ENCODE measurements at places on chromosomes 16 and 17.

DNA sequence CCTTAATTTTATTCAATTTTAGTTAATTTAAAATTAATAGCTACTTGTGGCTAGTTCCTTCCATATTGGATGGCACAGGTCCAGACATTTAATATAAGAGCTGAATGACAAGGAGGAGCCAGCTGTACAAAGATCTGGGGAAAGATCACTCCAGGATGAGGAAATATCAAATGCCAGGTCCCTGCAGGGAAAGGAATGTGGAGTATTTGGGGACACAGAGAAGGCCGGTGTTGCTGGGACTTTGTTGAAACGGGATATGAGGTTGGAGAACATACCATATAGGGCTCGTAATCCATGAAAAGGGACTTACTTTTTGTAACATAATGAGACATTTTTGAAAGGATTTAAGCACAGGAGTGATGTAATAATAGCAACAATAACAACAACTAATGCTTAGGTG is 426.8 kb downstream of the HS3ST4 start:
- DNase-seq: no peak

DNA sequence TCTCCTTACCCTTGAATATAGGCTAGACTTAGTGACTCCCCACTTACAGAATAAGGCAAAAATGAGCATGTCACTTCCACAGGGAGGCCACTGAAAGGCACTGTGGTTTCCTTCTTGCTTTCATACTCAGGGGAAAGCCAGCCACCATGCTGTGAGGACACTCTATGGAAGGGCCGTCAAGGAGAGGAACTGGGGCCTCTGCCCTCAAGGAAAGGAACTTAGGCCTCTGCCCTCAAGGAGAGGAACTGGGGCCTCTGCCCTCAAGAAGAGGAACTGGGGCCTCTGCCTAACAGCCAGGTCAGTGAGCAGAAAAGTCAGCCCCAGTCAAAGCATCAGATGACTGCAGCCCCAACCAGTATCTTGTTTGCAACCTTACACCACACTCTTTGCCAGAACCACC is 30.1 kb downstream of the VPS35 start:
- no peak for DNase-seq

GRCh38 chr16:30980023-30980371 is 5.0 kb upstream of the HSD3B7 start:
- no peak for DNase-seq

DNA sequence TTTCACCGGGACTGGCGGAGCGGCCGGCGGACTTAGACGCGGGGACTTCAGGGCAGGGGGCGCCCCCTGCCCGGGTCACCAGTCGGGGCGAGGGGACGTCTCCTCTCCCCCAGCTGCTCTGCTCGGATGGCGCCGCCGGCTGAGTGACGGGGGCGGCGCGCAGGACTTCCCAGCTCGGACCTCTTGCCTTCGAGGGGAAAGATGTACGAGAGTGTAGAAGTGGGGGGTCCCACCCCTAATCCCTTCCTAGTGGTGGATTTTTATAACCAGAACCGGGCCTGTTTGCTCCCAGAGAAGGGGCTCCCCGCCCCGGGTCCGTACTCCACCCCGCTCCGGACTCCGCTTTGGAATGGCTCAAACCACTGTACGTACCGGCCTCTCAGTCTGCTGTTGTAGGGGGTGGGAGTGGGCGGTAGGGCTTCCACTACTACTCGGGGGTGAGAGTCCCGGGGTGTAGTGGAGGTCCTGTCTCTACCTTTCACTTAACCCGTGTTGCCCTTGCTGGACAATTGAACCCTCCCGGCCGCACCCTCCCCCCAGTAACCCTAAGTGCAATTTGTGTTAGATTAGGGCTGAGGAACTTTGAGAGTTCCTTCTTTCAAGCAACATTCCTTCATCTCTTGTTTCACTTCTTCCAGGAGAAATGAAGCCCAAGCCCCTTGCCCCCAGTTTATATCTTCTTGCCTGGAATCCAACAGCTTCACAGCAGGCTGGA is 21.9 kb downstream of the GJD3 start:
- no peak for DNase-seq

DNA sequence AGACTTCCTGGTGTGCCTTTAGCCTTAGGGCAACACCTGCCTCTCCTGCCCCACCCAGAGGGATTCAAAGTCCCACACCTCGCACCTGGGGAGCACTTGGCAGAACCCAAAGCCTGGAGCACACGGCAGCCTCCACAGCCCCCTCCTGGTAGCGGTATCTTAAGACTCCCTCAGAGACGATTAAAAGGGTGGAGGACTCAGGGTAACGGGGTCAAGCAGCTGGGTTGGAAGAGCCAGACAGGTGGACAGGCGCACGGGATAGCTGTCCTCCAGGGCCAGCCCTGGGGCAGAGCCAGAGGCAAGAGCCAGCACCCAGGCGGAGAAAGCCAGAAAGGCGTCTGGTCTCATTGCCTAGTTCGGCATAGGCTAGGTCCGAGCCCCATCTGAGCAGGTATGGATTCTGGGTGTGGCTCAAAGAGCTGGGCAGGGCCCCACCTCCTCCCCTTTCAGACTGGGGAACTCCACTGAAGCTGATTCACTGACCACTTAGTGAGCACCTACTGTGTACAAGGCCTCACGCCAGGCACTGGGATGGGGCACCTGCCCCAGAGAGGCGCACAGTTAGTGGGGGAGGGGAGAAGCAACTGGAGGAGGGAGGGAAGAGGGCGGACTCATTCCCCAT is 55.0 kb upstream of the MEAK7 start:
- no peak for DNase-seq

GRCh38 chr17:77191244-77191643 is 50.5 kb downstream of the SEC14L1 start:
- DNase-seq: no peak

DNA sequence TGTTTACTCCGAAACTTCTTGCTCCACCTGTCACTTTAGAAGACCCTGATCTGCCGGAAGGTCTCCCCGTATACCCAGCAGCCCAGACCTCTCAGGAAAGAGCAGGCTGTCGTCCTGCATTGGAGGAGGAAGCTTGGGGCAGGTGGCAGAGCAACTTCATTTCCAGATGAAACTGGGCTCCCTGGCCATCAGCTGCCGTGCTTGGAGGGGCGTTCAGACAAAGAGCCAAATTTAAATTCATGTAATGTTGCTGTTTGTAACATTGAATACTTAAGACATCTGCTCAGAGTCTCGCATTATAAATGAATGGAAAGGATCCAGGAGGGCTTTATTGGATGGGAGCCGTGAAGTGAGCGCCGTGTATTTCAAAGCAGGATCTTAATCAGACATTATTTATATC is 628.5 kb downstream of the MAF start:
- DNase-seq: no peak

- no peak for DNase-seq
These were observed 9.5 kb downstream of the AMFR start for GRCh38 chr16:56415875-56416274.

DNA sequence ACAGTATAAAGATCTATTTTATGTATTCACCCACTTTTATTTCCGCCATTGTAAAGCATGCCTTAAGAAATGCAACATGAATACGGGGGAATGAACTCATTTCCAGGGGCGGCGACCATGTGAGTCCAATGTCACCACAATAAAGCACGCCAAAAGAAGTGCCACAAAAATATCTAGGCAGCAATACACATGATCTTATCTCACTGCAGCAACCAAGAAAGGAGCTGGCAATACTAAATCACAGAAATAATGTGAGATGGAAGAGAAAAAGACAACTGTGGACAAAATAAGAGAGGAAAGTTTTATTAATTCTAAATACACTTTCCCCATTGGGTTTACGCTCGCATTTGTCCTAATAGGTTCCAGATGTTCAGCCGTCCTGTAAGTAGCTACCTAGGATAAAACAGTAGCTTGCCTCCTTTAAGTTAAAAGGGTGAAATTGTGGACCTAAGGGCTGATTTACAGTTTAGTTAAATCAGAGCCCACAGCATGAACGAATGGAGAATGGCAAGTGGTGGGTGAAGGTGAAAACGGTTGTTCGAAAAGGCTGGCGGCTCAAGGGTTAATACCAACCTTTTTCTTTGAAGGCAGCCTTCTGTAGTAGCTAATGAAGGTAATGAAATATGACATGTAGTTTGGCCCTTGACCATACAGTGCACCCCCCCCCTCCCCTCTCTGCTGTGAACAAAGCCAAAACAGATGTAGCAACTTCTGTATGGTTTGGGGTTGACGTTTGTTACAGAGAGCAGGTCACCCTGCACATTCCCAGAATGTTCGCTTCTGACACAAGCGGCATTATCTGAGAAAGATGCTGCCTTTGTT is 504.2 kb upstream of the PSMD7 start:
- no peak for DNase-seq

DNA sequence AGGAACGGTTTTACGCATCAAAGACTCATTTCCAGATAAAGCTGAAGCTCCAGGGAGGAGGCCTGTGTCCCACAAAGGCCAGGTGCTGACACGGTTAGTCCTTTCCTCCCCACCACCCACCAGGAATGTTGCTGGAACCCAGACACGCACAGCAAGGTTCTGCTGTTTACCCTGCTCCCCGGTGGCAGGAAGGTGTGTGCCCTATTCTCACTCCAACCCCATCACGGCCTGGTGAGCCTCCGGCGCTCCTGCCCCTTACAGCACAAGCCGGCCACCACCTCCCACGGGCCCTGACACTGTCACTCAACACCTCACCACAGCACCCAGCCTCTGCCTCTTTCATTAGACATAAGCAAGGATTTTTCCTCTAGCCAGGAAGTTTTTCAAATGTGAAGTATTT is 47.8 kb downstream of the ANKRD11 start:
- no peak for DNase-seq

DNA sequence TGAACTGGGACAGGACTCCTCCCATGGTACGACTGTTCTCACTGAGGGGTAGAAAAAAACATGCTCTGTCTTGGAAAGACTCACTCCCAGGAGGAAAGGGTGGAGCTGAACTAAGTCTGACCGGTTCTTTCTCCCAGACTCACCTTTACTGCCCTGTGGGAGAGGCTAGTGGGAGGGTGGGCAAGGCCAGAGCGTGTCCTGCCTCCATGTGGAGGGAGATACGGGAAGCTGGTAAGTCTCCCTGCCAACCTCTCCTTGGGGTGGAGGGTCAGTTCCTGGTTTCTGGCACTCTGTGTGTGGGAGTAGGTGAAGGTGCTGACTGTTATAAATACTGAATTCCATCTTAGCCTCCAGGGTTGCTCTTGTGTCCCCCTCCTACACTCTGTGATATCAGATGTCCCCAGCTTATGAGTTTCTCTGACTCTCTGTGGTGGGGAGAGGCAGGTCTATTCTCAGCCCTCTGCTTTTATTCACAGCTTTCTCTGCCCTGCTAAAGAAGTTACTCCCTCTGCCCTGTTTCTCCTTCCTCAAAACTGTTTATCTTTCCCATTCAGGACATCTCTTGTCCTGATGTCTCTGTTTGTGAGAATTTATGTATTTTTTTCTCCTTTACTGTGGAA is 26.9 kb upstream of the FAM20A start:
- DNase-seq: no peak

Measured in T-helper 2 cell (primary cell).